ENCODE measurements at places on chromosomes 13 and 19.
A peak's percentile ranks its signal among the peaks of the same experiment; 100 is the strongest.

- DNase-seq = no peak
Observed at GRCh38 chr13:23871616-23872220, 17.5 kb downstream of the MIPEP start.

DNA sequence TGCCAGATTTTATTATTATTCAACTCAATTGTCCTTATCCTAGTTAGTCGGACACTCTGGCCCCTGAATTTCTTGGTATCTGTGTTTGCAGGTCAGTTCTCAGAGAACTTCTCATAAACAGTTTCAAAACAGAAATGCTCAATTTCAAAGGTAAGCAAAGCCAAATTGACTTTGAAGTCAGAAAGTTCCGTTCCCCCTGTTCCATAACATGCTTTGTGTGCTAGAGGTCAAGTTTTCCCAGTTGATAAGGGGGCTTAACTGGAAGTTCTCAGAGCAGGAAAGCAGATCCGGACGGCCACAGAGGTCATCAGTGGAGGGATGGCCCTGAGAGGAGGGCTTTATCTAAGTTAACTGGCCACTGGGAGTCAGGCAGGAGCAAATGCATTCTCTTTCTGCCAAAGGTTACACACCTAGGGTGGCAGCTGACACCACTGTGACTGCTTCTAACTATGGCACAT, 417.2 kb downstream of the COG6 start:
- no peak for DNase-seq

- no peak for DNase-seq
Observed at GRCh38 chr13:63731896-63732295, 2316.2 kb upstream of the PCDH20 start.

DNA sequence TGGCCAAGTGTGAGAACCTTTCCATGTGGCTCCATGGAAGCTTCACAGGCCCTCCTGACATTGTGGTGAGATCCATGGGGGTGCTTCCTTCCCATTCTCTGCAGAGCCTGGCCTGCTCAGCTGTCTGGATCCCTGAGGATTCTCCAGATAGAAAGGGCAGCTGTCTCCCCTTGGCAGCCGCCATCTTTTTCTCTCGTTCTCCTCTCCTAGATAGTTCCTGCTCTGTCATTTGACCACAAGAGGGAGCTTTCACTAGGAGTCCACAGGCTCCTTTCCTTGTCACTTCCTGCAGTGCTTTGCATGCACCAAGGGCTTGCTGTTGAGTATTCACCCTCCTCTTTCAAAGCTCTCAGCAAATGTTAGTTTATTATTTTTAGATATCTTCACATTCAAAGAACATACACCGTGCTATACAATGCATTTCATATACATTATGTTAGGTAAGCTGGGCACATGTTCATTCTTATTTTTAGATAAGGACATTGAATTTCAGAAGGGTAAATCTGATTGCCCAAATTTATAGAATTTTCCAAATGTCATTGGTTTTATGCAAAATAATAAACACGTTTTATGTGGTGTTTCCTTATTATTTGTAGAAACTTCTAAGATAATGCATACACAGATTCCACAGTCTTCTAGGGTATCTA, 133.2 kb downstream of the FRY start:
- DNase-seq = no peak

- DNase-seq = no peak
Observed at GRCh38 chr13:91151921-91152320, 195.6 kb upstream of the MIR17HG start.

DNA sequence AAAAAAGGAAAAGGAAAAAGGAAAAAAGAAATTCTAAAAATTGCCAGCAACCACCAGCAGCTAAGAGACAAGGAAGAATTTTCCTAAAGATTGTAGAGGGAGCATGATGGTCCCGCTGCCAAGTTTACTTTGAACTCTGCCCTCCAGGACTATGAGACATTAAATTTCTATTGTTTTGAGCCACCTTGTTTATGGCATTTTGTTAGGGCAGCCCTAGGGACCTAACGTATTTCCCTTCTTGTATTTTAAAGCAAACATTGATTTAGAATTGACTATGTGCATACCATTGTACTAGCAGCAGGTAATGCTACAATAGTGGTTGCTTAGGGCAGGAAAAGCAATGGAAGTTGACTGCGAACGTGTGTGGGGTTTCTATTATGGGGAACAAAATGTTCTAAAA, 1414.2 kb downstream of the EFNB2 start:
- no peak for DNase-seq

GRCh38 chr13:28743020-28743419, 24.2 kb upstream of the SLC46A3 start:
- DNase-seq = no peak

DNA sequence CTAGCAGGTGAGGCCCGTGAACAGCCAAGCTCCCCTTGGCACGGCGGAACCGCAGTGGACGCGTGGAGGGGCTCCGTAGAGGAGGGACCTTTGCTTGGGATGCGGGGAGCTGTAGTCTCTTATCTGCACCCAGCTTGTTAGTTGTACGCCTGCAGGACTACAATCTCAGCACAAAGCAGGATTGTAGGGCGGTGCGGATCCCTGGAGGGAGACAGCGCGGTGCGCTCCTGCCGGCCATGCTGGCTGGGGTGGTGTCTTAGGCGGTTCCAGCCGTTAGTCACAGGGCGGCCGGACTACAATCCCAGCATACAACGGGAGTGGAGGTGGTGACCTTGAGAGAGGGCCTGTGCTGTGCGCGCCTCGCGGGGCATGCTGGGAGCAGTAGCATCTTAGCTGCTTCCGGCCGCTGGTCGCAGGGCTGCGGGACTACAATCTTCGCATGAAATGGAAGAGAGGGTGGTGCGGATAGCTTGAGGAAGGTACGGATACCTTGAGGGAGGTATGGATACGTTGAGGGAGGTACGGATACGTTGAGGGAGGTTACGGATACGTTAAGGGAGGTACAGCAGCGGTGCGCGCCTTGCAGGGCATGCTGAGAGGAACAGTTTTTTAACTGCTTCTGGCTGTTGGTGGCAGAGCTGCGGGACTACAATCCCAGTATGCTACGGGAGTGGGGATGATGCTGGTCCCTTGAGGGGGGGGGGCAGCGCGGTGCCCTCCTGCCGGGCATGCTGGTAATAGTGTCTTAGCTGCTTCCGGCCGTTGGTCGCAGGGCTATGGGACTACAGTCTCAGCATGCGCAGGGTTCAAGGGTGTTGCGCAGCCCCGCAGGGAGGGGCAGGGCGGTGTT, 1419.1 kb downstream of the UQCRFS1 start:
- peak; percentile 92 for DNase-seq

DNA sequence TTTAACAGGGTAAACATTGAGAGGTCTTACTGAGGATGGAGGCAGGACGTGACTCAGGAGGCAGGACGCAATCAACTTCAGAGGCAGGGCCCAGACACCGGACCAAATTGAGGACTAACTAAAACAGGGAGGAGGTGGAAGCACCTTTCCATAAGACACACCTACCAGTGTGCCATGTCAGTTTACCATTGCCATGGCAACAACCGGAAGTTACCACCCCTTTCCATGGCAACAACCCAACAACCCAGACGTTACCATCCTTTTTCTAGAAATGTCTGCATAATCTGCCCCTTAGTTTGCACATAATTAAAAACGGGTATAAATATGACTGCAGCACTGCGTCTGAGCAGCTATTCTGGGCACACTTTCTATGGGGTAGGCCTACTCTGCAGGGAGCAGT, 53.5 kb upstream of the SOX21 start:
- DNase-seq = no peak
